ENCODE measurements at places on chromosomes 1 and 21.
A peak's percentile ranks its signal among the peaks of the same experiment; 100 is the strongest.

DNA sequence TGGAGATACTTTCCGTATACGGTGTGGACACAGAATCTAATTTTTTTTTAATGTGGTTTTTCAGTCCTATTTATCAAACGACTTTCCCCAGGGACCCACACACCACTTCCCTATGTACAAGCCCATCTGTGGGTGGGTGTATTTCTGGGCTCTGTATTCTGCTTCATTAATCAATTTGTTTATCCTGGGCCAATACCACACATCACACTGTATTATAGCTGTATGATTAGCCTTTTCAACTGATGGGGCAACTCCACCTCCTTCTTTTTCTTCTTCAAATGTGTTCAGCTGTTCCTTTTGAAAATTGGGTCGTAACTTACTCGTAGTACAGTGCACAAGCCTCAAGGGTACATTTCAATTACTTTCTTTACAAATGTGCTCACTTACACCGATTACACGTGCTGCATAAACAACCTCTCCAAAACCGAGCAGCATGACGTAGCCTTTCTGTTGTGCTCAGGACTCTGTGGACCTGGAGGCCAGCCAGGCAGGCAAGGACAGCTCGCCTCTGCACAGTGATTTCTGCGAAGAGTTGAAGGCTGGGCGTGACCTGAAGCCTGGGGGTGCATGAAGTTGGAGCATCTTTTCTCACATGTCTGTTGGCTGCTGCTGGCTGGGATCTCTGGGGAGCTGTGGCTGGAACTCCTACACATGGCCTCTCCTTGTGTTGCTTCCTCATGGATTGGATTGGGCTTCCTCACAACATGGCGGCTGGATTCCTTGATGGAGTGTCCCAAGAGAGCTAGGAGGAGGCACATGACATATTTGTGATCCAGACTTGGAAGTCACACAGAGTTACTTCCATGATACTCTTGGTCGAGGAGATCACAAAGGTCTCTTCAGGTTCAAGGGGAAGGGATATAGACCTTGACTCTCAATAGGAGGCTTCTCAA, 126.5 kb downstream of the CRYAA start:
- DNase-seq: no peak

- no peak for DNase-seq
Observed at GRCh38 chr1:150529017-150529416, 13.5 kb downstream of the FALEC start.

- peak; percentile 3 for DNase-seq
Observed at GRCh38 chr1:188782220-188782841, 1695.3 kb downstream of the BRINP3 start.

DNA sequence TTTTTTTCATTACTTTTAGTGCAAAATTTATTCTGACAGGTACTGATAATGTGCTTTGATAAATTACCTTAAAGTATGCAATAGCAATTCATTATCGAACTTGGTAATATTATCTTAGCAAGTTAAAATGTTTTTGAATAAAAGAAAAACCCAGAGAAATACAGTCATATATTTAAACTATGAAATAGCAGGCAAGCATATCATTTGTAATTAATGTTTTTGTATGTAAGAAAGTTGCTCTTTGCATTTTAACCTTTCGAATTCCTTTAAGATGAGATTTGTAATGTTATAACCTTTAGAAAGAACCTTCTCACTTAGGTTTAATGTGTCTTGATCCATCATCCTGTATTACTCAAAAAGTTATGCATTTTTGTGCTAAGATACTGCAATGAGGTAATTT, 585.6 kb downstream of the PTBP2 start:
- no peak for DNase-seq

GRCh38 chr1:153567621-153568366, 2.1 kb upstream of the S100A2 start:
- DNase-seq: no peak

- DNase-seq: no peak
Observed at GRCh38 chr1:222043444-222044292, 301.8 kb upstream of the DUSP10 start.

- DNase-seq: no peak
Observed at GRCh38 chr1:205066141-205066818, 18.0 kb downstream of the TMEM81 start.

GRCh38 chr1:164759144-164759920, 200.3 kb downstream of the PBX1 start:
- no peak for DNase-seq

DNA sequence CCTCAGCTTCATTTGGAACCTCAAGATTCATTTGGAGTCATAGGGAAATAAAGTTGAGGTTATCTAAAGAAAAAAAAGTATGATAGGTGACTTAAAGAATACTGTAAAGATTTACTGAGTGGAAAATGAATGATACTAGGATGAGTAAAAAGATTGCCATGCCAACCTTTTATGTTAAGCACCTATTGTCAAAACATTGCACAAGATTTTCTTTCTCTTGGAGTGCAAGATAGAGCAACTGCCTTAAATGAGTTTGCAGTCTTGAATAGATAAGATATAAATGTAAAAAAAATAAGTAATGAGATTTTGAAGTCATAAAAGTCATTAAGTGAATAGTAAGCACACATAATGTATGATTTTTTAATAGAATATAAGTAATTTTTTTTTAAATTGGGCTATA, 5.1 kb upstream of the ANGPTL1 start:
- no peak for DNase-seq
